NCI-H69 (cell line): ENCODE measurements at places on chromosomes 6 and 20.

DNA sequence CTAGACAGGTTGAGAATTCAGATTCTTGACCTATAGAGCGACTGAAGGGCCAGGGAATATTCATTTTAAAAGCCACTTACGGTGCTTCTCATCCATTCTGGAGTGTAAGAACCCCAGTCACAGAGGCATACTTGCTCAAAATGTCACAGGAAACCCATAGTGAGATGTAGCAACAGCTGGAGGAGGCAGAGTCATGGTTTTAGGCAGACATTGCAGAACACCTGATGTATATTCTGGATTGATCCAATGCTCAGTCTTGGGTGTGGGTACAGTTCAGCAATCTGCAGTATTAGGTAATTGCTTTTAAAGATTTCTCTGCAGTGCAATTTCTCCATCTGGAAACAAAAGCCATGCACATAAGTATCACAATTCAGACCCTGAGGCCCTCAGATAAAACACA lies 137.4 kb upstream of the SLC22A23 start:
- DNase-seq = no peak

- DNase-seq = no peak
Measured at GRCh38 chr6:169378620-169379381, 125.2 kb upstream of the THBS2 start.

- DNase-seq = no peak
Measured at GRCh38 chr6:125636671-125637070, 112.8 kb upstream of the HEY2 start.

DNA sequence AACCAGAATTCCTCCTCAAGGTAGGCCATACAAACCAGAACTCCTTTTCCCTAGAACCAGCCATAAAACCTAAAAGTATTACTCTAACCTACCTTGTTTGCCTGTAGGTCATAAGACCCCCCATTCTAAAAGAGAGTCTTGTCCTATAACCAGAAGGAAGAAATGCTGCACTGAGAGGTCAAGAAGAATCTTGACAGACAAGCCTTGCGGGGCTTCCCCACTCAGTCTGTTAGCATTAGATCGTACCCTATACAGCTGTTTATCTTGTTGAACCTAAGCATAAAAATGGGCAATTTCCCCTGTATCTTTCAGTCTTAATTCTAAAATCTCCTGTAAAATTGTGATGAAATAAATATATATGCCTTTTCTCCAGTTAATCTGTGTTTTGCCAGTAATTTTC lies 52.3 kb upstream of the HFE start:
- no peak for DNase-seq

GRCh38 chr20:18077157-18077556 lies 19.4 kb upstream of the OVOL2 start:
- DNase-seq = no peak

GRCh38 chr6:79544299-79544927 lies 7.2 kb upstream of the LCA5 start:
- DNase-seq = peak; percentile 79

DNA sequence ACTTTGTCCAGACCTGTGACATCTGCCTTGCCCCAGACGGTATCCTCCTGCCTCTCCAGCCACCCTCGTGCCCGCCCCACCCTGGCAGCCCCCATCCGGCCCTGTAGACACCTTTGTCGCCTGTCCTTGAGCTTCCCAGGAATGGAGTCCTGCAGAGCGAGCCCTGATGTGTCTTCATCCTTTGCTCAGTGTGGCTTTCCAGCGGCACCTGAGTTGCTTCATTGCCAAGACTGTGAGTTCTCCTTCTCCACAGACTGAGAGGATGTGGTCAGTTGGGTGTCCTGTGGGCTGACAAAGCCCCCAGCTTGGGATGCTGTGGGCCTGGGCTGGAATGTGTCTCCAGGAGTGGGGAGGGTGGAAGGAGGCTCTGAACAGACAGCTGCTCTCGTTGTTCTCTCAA lies 1.7 kb upstream of the CST4 start:
- DNase-seq = no peak

DNA sequence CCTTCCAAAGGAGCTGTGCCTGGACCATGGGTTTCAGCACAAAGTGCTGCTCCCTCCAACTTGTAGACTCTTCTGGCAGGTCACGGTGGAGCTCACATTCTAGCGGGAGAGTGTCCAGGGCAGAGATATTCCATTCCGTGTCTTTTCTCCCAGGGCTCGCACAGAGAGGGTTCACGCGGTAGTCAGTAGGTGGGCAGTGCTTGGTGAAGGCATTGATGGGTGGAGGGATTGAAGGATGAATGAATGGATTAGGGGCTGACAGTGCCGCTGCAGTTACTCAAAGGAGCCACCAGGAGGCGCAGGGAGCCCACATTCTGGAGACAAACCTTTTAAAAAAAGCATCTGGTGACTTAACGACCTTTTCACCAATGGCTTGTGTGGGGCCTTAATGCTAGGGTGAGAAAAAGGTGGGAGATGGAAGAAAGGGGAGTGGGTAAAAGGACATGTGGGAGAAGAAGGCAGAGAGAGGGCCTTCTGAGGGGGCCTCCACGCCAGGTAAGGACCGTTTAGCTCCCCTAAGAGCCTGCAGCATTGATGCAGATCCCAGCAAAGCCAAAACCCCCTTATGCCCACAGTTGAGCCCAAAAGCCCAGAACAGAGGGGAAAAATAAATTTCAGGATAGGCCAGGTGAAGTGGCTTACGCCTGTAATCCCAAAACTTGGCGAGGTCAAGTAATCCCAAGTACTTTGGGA lies 17.5 kb upstream of the FAM110A start:
- DNase-seq = peak; percentile 71

- DNase-seq = peak; percentile 21
Measured at GRCh38 chr6:116528133-116528532, 16.7 kb downstream of the CALHM5 start.

DNA sequence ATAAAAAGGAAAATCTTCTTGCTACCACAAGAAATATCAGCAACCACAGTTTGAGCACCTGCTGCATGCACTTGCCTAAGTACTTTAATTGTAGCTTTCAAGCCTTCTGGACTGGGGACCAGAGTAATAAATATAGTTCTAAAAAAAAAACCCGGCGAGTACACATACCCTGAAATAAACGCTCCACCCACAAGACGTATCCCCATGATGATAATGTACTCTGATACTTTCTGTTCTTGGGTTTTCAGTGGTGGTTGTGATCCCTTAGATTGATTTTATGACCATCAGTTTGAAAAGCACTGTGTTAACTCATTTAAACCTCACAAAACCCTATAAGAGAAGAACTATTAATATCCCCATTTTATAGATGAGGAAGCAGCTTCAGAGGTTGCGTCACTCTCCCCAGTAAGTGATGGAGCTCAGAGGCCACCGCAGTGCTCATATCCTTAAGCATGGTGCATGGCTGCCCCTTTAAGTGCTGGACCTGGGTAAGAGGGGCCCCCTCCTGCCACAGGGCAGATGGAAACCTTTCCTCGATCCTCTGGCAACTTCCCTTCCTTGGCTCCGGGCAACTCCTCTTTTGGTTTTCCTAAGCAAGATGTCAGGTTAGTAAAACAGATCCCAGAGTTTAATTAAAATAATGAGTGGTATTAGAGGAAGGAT lies 67.3 kb downstream of the KCNB1 start:
- DNase-seq = no peak

GRCh38 chr6:106530026-106530425 lies 99.3 kb downstream of the RTN4IP1 start:
- no peak for DNase-seq

GRCh38 chr20:152131-152530 lies 5.1 kb upstream of the DEFB127 start:
- DNase-seq = no peak

GRCh38 chr20:25196786-25197120 lies 1.2 kb downstream of the ENTPD6 start:
- peak; percentile 80 for DNase-seq

GRCh38 chr6:121349596-121349995 lies 15.3 kb upstream of the TBC1D32 start:
- DNase-seq = no peak

- DNase-seq = no peak
Measured at GRCh38 chr6:100506651-100507050, 41.9 kb upstream of the SIM1 start.

DNA sequence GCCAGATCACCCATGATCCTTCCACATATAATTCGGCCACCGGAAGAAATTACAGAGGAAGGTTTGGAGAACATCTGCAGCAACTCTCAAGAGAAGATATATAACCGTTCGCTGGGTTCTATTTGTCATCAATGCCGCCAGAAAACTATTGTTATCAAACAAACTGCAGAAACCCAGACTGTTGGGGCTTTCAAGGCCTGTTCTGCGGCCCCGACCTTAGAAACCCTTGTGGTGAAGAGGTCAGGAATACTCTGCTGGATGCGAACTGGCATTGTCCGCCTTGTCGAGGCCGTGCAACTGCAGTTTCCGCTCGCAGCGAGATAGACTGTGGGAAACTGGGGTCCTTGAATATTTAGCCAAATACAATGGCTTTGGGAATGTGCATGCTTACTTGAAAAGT lies 21.3 kb downstream of the PRSS16 start:
- DNase-seq = no peak

DNA sequence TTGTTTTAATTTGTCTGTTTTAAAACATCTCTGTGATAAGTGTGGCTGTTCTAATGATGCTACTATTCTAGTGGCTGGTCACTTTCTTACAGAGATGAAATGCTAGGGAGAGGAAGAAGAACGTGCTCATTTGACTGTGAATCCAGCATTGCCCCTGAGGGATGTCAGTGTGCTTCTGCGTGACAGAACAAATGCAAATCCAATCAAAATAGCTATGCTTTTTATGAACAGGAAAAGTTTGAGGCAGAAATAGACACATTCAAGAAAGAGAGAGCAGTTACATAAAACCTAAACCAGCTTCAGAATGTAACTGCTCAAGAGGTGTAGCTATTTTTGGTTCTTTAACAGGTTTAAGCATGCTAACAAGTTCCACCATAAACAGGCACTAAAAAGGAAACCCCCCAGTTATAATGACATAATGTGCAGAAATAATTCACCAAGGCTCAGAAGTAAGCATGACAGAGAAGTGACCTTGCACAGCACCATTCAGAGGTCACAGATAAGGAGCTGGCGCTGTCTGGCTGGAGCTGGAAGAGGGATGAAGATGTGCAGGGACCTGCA lies 385.3 kb downstream of the EPM2A start:
- DNase-seq = no peak

DNA sequence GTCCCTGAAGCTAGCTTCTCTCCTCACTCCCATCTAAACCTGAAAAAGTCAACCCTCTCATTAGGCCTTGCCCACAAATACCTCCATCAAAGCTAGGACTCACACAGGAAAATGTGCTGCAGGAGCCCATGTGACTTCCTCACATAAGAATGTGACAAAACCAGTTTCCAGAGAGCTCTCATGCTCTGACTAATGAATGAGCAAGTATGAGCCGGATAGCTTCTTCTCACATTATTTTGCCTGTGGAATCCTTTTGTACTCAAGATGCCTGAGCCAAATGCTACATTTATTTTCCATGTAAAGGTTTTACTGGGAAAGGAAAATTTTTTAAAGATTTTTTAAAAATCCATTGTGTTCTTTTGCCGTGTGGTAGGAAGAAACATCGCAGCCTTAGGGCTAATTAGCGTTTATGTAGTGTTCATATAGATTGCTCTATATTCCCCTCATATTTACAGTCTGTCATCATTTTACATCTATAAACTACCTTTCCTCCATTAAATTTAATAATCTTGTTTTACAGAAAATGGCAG lies 68.6 kb upstream of the CCN6 start:
- no peak for DNase-seq

DNA sequence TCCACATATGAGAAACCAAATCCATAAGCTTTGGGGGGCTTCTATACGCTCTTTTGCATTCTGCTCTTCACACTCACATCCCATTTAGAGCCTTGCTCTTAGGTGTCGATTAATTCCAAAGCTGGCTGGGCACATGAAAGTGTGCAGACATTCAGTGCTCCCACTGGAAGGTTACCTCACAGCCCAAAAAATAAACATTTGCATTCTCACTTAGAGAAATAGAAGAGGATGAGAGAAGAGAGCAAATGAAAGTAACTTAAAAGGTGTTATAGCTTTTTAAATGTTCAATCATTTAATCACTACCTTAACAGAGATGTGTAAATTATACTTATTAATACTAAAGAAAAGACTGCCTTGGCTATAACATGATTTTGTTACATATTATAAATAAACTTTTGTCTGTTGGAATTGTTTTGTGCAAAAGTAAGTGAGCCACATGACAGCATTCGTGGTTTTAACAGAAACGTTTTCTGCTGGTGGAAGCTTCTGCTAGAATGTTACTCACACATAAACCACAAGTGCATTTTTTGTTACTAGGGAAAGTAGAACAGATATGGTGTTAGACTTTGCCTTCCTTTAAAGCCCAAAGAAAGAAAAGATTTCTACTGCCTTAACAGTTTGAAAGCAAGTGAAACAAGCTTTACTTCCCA lies 116.7 kb downstream of the SIM1 start:
- DNase-seq = no peak

DNA sequence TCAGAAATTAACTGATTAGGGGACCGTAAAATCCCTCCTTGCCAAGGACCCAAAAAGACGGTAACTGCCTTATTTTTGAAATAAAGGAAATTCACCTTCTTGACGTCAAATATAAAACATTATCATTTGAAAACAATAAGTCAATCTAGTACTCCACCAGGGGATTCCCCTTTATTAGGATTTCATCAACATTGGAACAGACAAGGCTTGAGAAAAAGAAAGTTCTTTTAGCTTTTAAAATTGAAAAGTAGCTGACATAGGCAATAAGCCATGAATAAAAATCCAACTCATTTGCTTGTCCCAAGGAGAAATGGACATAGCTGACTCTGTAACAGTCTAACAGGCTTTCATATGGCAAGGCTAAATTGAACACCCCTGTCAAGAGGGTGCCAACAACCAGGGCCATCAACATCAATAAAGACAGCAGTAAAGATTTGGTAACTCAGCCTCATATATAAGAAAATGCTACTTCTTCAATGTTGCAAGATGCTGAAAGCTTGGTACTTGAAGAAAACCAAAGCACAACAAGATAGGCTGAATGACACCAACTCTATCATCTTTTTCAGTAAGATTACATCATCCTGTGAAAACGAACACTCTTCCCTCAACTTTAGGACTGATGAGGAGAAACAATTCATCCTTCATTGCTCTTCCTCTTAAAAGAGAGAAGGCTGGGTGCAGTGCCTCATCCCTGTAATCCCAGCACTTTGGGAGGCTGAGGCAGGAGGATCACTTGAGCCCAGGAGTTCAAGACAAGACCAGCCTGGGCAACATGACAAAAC lies 121.0 kb upstream of the PRDM1 start:
- DNase-seq = no peak

DNA sequence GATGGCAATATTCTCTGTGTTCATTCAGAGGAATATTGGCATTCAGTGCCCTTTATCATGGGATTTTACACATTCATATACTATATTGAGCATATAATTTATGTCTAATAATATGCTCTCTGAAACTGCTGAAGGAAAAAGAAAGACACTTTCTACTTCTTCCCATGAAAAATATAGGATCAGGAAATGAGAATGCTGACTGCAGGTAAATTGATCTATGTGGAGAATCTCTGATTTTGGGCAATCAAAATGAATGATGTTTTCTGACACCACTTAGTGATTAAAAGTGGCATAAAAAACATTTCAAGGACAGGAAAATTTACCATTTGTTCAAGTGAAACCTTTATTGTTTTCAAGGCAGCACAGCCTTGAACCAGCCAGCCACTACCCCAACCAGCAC lies 260.1 kb upstream of the STXBP5 start:
- DNase-seq = no peak
